ENCODE measurements at places on chromosomes 7 and 10.

DNA sequence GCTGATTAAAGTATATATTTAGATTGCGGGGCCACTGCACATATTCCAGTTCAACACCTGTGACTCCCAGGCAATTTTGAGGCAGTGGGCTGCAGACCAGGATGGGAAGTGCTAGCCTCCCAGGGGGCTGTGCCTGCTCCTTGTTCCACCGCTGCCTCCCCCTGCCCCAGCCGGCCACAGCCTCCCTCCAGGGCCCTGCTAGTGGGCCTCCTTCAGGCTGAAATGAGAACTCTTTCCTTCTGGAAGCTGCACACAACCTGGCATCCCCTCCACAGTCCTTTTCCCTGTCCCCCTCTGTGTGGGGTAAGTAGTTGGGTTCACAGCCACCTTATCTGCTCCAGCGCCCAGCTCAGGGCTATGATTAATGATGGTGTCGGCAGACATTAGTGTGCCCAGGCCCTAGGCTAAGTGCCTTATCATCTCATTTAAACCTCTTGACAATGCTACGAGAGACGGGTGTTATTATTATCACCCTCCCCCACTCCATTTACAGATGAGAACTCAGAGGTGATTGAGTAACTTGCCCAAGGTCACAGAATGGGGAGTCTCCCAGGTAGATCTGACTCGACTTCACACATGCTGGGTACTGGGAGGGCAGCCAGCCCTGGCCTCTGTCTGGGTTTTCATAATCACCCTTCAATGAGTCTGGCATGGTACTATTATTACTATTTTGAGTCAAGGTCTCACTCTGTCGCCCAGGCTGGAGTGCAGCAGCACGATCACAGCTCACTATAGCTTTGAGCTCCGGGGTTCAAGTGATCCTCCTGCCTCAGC is 10.8 kb upstream of the SFRP5 start:
- DNase-seq: no peak

DNA sequence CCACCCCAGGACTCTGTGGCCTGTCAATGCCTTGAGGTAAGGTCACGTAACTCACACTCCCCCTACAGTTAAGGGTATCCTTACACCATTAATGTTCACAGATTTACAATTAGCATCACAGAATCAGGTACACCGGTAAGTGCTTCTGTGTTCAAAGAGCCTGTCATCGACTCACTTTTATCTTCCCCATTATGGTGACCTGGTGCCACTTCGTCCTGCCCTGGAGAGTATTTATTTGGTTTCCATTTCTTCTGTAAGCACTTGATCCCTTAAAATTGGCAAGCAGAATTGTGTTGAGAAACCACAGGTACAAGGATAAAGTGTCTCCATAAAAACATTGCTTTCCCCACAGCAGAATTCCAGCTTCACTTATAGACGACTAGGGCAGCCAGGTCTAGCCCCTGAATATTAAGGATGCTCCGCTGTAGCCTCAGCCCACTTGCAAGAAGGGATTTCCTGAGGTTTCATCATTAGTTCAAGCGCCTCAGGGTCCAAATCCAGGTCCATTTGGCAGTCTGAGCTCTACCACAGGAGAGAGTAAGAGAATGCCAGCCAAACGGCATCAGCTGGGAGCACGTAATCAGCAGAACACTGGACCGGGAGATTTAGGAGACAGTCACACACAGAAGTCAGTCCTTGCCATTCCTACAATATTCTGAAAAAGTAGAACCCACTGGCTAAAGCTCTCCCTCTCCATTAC is 10.1 kb downstream of the ATXN7L1 start:
- no peak for DNase-seq

DNA sequence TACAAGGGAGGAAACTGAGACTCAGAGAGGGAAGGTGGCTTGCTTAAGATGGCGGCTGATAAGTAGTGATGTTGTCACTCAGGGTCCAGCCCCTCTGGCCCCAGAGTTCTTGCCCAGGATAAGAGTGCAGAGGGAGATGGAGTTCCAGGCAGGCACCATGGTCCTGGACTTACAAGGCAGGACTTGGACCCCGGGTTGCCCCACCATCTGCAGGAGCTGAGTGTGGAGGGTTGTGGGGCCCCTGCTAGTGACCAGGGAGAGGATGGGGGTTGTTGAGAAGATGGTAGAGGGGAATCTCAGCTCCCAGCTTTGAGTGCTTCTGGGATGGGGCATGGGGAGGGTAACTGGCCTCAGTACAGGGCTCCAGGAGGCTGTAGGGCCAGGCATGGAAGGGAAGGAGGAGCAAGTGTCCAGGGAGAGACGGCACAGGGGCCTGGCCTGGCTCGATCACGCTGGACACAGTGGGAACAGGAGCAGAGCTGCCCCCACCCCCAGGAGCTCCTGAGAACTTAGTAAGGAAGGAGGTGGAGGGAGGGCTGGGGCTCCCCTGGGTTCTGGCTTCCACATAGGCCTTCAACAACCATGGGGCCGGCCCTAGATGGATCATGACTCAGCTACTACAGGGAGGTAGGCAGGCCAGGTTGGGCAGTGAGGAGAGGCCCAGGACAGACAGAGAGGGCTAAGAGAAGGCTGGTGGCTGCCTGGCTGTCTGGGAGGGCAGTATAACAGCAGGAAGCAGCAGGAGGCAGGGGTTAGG is 28.2 kb downstream of the PPIF start:
- peak; percentile 67 for DNase-seq

- peak; percentile 43 for DNase-seq
Observed at GRCh38 chr7:14521183-14521582, 381.4 kb downstream of the DGKB start.

DNA sequence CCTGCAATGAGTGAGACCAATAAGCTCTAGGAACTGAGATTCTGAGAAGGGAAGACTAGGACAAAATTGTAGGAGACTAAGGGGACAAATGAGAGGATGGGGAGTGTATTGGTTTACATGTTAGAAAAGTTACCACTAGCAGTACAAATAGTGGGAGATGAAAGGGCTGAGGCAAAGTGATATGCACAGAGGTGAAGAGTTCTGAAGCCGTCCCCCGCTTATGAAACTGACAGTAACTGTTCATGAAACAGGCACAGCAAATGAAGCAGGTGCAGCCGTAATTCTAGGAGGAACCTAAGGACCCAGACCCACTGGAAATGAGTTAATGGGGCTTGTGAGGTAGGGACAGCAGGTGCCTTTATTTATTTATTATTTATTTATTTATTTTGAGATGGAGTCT is 211.3 kb downstream of the PRKG1 start:
- DNase-seq: no peak

- DNase-seq: no peak
Observed at GRCh38 chr10:129101232-129101980, 365.6 kb upstream of the MGMT start.

- DNase-seq: no peak
Observed at GRCh38 chr7:119562839-119563238, 710.1 kb upstream of the KCND2 start.

- no peak for DNase-seq
Observed at GRCh38 chr7:101739775-101740398, 77.5 kb upstream of the CUX1 start.

DNA sequence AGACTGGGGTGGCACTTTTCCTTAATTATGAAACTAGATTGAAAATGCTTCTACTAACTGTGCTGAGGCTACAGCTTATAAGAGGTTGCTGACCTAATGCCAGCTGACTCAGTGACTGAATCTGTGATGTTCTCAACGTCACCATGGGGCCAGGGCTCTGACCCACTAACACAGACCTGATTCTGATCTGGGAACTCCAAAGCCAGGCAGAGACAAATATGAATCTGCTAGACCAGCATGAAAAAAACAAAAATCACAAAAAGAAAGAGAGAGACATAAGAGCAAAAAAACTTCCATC is 16.1 kb downstream of the USP6NL start:
- peak; percentile 86 for DNase-seq

GRCh38 chr10:1147810-1148209 is 91.6 kb downstream of the WDR37 start:
- no peak for DNase-seq

GRCh38 chr7:17952387-17952786 is 12.1 kb upstream of the SNX13 start:
- no peak for DNase-seq

Measured in GM23248 (cell line).